ENCODE measurements at places on chromosomes 3 and 15.

DNA sequence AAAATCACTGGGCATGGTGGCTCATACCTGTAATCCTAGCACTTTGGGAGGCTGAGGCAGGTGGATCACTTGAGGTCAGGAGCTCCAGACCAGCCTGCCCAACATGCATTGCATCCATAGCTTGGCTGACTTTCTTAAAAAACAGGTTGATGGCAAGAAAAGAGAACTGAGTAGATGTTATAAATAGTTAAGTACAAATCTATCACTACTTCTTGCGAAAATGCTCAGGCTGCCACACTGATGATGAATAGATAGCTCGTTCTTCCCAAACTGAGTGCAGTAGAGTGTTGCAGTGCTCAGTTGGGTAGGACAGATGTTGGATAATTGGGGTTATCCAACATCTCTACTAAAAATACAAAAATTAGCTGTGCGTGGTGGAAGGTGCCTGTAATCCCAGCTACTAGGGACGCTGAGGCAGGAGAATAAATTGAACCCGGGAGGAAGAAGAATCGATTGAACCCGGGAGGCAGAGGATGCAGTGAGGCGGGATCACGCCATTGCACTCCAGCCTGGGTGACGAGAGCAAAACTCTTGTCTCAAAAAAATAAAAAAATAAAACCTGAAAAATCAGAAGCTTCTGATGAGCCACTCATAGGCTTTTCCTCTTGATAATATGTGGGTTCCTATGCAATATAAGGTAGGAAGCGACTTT, 1.2 kb downstream of the BTLA start:
- DNase-seq = no peak
- no peak overlapping the region for H3K27ac ChIP-seq
- no peak overlapping the region for H3K4me3 ChIP-seq

DNA sequence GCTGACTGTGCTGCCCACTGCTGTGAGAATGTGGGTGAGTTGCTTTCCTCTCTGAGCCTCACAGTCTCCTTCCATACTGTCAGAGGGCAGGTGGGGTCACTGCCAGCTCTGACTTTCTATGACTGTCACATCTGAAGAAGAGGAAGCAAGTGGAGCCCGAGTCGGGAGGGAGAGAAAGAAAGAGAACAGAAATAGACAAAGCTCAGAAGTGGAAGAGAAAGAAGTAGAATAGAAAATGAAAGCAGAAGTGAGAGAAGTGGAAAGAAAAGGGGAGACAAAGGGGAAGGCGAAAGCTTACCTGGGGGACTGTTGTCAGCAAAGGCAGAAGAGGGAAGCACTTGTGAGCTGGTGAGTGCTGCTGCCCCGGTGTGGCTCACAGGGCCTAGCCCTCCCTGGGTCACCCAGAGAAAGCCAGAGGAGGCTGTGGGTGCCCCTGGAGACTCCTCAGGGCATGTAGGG, 57.9 kb downstream of the EPHB1 start:
- peak; percentile 16 for DNase-seq
- H3K4me1 ChIP-seq = no peaks in the 10 kb centered on the region
- H3K27me3 ChIP-seq = no peaks in the 10 kb centered on the region
- no peaks in the 10 kb centered on the region for H3K36me3 ChIP-seq
- H3K27ac ChIP-seq = no peak overlapping the region
- no peak overlapping the region for H3K4me3 ChIP-seq

DNA sequence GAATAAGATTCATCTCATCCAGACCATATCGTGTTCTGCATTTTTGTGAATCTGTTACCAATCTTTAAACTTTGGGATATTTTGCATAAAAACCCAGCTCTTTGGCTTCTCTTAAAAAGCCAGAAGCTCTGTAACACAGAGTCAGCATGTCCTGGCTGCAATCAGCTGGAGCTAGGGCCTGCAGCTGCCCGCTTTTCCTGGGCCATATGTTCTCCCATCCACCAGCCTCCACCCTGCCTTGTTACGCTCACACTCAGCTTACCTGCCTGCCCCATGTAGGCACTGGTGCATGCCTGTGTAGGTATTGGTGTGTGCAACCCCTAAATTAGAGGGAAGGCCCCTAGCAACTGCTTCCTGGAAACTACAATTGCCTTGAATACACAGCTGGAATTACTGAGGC, 48.2 kb downstream of the CRYGS start:
- DNase-seq = no peak
- H3K27ac ChIP-seq = no peak overlapping the region
- H3K36me3 ChIP-seq = no peaks in the 10 kb centered on the region

DNA sequence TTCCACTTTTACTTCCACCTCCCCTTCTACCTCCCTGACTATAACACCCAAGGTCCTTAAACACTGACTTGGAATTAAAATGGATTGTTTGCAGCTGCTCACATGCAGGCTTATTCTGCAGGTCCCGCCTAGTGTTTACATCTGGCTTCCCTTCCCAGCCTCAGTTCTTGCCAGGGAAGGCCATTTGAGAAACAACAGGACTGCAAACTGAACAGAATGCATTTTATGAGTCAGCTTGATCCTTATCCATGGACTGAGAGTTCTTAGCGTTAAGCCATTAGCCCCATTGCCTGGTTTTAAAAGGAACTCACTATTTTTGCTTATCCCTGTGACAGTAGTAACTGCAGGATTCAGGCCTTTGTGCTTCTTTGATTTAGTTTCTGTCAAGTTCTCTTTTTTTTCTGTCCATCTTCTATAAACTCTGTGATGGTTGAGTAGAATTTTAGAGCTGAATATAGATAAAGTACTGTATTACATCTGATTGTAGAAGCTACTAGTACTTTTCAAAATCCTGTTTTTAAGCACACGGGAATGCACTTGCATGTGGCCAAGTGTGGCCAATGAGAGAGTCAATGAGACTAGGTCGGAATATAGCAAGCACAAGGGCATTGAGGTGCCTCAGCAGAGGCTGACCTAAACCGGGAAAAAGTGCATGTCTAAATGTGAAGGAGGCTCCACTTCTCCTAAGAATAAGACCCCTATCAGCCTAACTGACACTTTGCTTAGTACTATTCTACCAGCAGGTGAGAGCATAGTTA, 106.4 kb downstream of the TUSC7 start:
- H3K36me3 ChIP-seq = no peaks in the 10 kb centered on the region
- H3K27ac ChIP-seq = peak overlapping the region; percentile 11
- DNase-seq = peak; percentile 32

GRCh38 chr3:5017925-5018531, 38.8 kb downstream of the BHLHE40 start:
- no peaks in the 10 kb centered on the region for H3K27me3 ChIP-seq
- no peaks in the 10 kb centered on the region for H3K36me3 ChIP-seq
- no peak overlapping the region for H3K4me3 ChIP-seq
- peak overlapping the region; percentile 79 for H3K27ac ChIP-seq
- peaks cover 8% of the 10 kb centered on the region for H3K4me1 ChIP-seq

DNA sequence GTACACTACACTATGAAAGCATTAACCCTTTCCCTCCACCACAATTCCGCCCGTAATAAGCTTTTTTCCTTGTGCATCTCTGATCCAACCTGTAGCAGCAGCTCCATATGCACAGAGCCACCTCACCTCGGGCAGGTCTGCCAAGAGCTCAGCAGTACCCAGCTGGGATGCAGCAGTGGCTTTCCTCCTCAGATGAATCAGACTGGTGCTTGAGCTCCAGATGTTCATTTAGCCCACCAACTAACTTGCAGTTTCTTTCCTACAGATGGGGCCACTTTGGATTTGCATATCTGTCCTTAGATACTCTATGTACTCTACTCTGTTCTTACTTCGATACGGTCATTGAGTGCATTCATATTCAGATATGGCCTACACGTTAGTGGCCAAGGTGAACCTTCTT, 14.8 kb upstream of the FSIP1 start:
- H3K27me3 ChIP-seq = no peaks in the 10 kb centered on the region
- DNase-seq = peak; percentile 26
- no peak overlapping the region for H3K4me3 ChIP-seq
- H3K27ac ChIP-seq = no peak overlapping the region
- H3K36me3 ChIP-seq = no peaks in the 10 kb centered on the region

Data from transverse colon (tissue), 4 donors.